ENCODE measurements at places on chromosomes 7 and 10.
A peak's percentile ranks its signal among the peaks of the same experiment; 100 is the strongest.

DNA sequence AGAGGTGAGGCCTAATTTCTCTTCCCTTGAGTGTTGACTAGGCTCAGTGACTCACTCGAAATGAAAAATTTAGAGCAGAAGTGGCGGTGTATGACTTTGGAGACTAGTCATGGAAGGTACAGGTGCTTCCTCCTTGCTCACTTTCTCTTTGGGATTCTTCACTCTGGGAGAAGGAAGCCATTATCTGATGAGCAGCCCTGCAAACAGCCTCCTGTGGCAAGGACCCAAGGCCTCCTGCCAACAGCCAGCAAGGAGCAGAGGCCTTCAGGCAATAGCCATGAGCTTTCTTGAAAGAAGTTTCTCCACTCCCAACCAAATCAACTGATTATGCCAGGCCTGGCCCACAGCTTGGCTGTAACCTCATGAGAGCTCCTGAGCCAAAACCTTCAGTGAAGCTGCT is 369.6 kb upstream of the VWC2 start:
- no peak for DNase-seq

DNA sequence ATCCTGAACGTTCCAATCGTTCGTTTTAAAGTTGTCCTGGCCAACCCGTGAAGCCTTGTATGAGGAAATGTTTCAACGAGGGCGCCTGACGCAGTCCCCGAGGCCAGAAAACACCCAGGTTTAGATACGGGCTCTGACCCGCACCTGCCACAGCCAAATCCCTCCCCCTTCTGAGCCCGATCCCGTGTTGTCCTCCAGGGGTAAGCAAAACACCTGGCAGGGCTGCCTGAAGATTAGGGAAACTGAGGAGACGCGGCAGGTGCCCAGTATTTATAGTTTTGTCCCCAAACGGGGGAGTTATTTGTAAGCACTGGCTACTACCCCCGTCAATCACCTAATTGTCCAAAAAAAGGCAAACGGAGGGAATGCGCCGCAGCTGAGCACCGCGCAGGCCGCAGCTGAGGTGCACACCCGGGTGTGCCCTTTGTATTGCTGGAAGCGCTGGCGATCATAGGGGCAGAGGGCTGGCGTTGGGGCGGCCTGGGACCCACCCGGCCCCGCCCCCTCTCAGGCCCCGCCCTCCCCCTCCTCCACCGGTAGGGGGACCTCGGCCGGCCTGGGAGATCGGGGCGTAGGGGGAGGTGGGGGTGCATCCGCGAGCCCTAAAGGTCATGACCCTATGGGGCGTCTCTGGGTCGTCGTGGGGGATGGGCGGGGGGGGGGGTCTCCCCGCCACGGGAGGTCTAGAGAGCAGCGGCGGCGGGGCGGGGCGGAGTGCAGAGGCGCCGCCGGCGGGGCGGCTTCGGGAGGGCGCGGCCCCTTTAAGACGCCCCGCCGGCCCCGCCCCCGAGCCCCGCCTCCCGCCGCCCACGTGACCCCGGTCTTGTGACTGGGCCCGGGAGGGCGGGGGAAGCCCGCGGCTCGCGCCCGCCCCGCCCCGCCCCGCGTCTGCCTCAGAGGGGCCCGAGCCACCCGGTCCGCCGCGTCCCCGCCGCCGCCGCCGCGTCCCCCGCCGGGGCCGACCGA is at the start of gene BRI3:
BRI3 (plus strand) TSS at position 896 of the 966 bp plus-strand sequence. CDS start 110 bp downstream, outside the sequence.
- DNase-seq = peak; percentile 57

DNA sequence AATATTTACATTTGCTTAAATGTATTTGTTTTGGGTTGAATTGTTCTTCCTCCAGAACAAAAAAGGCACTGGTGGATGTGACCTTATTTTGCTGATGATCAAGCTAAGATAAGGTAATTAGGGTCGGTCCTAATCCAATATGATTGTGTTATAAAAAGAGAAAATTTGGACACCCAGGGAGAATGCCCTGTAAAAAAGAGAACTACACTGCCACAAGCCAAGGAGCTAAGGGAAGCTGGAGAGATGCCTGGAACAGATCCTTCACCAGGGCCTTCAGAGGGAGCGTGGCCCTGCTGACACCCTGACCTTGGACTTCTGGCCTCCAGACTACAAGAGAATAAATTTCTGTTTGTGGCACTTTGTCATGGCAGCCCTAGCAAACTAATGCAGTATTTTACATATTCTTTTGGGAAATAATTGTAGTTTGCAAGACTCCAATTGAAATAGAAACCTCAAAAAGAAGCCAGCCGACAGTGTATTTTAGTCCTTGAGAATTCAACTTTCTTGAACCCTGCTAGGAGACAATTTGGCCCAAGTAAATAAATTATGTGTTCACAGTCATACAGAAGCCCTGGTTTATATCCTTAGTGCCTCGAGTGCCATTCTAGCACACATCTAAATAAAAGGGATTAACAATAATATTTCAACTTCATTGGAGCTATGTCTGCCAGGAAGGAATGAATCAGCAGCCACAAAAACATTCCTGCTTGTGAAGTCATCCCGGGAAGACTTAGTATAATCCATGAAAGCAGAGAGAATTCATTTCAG is 164.6 kb downstream of the PKD1L1 start:
- DNase-seq = no peak

DNA sequence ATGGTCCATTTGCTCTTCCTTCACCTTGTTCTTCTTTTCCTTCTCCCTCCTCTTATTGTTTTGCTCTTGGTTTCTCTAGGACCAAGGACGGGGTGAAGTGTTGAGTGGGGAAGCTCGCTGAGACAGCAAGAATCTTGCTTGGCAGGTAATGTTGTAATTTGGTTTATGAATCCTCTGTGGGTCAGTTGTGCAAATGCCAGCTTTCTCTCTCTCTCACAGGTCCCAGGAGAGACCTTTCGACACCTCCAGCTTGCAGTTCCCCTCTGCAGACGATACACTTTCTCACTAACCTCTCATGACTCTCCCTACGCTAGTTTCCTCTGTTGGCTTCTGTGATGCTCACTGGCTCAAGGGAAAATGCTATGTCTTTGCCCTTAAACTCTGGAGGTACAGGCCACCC is 77.0 kb downstream of the FRMD4A start:
- no peak for DNase-seq

DNA sequence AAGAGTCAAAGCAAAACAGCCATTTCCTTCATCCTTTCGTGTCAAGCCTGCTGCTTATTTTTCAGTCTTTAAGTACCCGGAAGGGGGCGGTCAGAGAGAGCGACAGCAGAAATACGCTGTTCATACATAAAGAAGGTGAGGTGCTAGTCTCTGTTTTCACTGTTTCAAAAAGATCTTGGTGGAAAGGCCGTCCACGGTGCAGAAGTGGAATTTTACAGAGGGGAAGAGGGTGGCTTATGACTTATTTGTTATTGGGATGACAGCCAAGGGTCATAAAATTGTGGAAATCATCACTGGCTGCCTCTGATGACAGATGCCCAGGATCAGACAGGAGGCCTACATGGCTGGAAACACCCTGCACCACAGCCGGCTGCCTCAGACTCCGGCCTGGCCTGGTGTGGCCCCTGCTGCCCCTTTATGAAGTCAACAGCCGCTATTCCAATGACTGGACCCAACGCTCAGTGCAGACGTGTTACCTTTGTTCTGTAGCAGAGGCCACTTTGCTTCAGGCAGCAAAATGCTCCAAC is 57.0 kb downstream of the HIPK2 start:
- DNase-seq = no peak

DNA sequence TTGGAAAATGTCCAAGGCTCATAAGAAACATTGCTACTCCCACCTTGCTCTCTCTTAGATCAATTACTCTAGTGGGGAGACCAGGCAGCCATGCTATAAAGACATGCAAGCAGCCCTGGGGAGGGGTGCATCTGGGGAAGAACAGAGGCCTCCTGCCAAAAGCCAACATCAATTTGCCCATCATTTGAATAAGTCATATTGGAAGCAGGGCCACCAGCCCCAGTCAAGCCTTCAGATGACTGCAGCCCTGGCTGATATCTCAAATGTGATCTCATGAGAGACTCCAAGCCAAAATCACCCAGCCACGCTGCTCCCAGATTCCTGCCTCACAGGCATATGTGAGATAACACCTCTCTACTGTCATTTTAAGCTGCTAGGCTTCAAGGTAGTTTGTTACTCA is 157.5 kb upstream of the PDE1C start:
- no peak for DNase-seq

DNA sequence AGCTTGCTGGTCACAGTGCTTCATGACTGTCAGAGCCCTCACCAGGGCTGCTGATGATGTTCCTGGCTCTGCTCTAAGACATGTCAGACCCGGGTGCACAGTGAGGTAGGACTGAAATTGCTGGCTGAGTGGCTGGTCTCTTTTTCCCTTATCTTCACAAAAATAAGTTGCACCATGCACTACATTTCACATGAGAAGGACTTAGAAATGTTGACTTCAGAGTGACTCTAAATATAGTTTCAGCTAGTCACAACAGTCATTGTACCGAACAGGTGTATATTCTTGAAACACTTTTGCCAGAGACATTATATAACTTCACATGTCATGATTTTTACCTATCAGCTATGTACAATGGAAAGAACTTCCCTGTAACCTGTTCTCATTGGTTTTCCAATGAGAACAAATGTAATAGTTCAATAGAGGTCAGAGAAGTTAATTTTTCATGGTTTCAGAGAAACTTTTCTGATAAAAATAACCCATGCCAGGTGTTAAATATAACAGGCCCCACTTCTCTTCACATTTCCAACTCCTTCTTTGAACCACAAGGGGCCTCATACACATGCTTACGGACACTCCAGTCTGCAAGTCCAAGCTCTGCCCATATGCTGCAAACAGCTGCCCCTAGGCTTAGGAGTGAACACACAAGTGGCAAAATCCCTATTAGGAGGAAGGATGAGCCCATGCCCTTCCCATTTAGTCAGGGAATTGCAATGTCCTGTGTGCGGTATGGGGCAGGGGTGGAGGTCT is 115.6 kb downstream of the CDK6 start:
- no peak for DNase-seq

GRCh38 chr10:93245147-93245546 is 171.5 kb downstream of the CYP26A1 start:
- DNase-seq = no peak

- DNase-seq = no peak
Observed at GRCh38 chr10:127243490-127244272, 47.3 kb upstream of the INSYN2A start.

DNA sequence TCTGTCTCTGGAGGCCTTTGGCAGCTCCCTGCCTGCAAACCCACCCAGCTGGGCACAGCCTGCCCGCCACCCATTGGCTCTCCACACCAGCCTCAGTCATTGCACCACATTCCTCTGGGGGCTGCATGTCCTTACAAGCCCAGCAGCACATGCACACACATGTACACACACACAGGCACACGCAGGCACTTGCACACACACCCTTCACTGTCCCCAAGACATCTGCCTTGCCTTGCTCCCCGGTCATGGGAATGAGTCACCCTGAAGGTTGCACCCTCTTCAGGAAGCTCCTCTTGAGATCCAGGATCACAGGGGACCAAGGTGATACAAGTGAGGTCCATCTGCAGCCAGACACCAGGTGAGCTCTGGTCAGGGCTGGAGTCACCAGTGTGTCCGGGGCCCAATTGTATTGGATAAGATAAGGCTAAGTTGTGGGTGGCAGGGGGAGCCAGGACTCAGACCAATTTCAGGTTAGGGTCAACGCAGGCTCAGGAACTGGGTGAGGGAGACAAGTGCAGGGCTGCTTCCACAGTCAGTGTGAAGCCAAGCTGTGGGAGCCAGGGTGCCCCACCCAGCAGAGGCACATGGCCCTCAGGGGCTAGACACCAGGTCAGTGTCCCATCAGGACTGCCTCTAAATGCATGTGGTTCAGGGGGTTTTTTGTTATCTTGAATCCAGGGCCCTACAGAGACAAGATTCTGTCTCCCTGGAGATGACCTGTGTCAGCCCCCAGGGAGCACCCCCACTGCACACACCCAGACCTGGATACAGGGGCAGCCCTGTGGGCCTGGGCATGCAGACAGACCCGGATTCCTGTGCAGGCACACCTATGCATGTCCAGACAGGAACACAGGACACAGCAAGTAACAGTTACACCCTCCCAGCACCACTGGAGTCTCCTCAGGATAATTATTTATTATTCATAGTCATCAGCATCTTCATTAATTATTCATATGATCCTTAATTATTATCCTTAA is 33.8 kb downstream of the KCNH2 start:
- DNase-seq = no peak

DNA sequence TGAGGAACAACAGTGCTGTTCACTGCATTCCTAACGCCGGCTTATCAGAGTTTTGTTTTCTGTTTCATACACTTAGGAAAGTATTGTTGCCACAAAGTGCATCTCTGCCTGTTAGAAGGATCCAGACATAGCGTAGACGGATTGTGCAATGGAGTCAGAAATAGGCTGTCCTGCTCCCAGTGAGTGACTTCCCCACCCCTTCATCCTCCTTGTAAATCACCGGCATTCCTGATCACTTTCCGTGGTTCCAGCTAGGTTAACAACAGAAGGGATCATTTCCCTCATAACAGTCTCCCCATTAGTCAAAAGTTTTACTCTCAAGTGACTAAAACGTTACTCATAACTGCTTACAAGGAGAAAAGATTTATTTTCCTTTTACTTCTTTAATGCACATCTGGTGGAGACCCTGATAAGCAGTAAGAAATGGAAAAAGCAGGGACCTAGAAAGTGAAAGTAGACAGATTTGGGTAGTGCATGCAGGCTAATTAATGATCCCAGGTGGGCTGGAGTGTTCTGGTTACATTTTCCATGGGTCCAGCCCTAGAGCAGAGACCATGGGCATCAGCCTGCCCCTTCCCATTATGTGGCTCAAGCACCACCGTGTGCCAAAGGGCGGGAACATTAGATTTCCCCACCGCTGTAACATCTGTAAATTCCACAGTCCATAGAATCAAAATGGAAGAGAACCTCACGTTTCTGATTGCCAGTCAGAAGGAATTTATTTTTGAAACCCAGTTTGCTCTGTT is 395.1 kb upstream of the GALNT17 start:
- no peak for DNase-seq

DNA sequence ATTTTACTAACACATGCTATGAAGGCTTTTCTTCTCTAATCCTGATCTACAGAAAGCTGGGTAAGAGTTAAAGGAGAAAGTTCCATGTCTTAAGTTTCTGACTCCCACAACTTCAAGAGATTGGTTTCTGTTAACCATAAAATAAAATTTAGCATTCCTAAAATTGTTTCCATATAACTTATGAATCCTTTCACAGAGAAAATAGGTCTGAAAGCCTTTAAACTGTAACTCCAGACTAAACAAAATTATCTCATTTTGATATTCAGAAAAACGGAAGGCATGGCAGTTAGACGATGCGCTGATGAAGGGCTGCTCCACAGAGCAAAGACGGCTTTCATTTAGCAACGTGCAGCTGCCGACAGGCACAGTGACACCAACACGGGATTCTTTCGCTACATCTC is 133.3 kb downstream of the SLC25A13 start:
- DNase-seq = no peak

- no peak for DNase-seq
Observed at GRCh38 chr10:101959346-101959916, 96.5 kb downstream of the ARMH3 start.

DNA sequence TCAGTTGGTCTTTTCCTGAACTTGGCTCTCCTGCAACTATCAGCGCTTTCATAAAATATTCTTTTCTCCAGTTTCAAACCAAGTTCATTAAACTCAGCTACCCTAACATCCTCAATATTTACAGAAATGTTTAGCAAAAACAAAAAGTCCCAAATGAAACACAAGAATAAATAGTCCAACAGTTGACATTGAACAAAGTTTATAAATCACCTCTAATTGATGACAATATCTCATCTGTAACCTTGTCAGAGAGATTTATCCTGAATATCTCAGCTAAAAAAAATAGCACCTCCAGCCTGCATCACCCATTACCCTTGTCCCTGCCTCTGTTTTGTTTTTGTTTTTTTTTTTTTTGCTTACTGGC is 76.1 kb downstream of the ANK3 start:
- no peak for DNase-seq

GRCh38 chr7:157909370-157909769 is 572.6 kb downstream of the DNAJB6 start:
- DNase-seq = no peak

Measured in NCI-H2081 treated with DMSO at 0.1 percent for 48 hours (cell line).